ENCODE measurements at places on chromosomes 3 and 15. TPM values are rescaled to one million over a fixed set of nuclear protein-coding genes. Genes with fewer than 3 reads are reported as not detected.

Gene APPL1
- 35.5 TPM for total RNA-seq

Gene BCL6
- total RNA-seq, result 67.5 TPM

Gene USP19
- 36.0 TPM for total RNA-seq

Gene SMCO1
- not detected for total RNA-seq

Gene TF
- total RNA-seq, result 1.9 TPM

Measured in activated T-helper 17 cell treated with anti-CD3 and anti-CD28 coated beads, Interleukin-2, amount 50 U/mL, for 72 hours (primary cell).